Cerebellum (tissue), 4 donors: ENCODE measurements at places on chromosomes 3 and 15.

- no peak for DNase-seq
Observed at GRCh38 chr15:62534996-62535395, 369.9 kb upstream of the C2CD4B start.

- DNase-seq: no peak
Observed at GRCh38 chr3:30440880-30441279, 165.5 kb upstream of the TGFBR2 start.

DNA sequence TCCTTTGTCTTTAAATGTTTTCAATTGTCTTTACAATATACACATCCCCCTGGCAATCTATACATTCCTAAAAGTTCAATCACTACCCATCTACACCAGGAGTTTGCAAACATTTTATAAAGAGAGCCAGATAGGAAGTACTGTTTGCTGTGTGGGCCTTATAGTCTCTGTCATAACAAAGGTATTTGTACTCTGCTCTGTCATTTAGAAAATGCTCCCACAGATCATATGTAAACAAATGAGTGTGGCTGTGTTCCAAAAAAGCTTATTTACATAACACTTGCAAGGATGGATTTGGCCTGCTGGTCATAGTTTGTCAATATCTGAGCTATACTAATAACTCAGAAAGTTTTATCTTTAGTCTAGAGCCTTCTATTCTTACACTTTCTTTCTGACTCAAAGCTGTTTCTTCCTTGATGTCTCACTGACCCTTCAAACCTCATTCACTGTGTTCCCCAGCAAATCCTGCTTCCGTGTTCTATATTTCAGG, 511.9 kb downstream of the GBE1 start:
- DNase-seq: no peak

DNA sequence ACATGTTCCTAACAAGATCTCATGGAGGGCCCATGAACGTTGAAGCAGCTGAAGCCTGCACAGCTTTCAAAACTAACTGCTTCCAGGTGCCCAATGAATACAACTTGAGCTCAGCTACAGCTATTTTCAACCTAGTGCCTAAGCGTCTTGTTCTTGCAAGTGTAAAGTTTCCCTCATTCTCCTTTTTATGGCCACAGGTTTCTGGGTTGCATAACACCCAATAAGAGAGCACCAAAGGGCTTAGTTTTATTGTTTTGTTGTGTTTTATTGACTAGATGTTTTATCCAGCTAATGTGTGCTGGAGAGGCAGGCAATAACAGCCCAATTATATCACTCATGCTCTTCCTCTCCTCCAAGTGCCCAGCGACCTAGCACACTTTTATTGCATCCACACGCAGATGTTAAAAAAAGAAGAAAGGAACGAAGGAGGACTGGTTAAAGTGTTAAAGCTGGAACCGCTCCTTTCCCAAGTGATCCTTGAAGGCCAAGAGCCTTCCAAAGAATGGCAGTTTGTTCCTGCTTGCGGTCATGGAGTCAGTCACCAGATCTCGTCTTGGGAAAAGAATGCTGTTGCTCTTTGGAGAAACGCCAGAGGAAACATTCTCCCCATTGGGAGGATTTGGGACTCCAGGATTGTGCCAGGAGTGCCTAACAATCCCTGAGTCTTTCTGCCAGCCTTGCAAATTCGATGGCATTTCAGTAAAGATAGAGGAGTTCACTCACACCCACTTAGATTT, 156.9 kb downstream of the MEX3B start:
- no peak for DNase-seq

GRCh38 chr3:10901296-10901945, 85.4 kb downstream of the SLC6A11 start:
- no peak for DNase-seq

- DNase-seq: no peak
Observed at GRCh38 chr3:167487556-167487955, 13.7 kb upstream of the SERPINI2 start.
